ENCODE measurements at places on chromosomes 5 and 9.

DNA sequence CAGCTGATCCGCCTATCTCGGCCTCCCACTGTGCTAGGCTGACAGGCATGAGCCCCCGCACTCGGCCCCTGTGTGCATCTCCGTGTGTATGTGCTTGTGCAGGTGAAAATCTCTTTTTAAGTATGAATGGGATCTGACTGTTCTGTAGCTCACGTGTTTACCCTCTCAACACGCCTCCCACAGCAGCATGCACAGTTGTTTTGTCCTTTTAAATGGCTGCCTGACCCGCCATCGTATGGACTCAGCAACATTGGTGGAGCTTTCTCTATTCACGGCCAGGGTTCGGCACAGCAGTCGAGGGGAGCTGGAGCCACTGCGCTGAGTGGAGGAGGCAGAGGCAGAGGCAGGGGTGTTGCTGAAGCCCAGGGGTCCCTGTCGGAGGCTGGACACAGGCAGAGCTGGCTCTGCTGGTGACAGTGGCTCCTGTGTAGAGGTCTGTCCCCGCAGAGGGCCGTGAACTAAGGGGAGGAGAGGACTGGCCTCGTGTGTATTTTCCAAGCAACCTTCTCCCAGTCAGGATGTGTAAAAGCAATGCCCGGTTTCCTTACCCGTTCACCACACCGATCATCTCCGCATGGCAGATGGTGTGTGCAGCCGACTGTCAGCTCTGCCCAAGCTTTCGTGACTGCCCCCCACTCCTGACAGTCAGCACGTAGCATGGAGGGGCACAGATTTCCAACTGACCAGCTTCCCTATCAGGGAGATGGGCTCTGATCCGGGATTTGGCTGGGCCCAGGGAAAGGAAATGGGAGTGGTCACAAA lies 37.3 kb downstream of the MRPL36 start:
- no peak for DNase-seq

- no peak for DNase-seq
These were observed 4.8 kb downstream of the ZNF483 start for GRCh38 chr9:111529787-111530186.

DNA sequence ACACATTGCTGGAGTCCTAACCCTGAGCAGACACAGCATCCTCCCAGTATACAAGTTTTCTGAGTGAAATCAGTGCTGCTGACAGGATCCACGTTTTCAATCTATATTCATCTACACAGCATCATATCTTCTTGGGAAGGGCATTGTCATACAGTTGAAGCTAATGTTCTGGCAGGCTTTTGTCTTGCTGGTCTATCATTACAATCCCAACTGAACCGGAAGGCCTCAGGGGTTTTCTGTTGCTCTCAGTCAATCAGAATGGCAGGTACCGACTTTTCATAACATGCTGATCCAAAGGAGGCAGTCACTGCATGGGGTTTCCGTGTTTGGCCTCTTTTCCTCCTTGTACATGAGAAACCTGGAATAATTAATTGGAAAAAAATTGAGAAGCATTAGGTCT lies 2118.8 kb upstream of the WWC1 start:
- DNase-seq: no peak

GRCh38 chr9:79352322-79352721 lies 219.4 kb upstream of the TLE4 start:
- no peak for DNase-seq

DNA sequence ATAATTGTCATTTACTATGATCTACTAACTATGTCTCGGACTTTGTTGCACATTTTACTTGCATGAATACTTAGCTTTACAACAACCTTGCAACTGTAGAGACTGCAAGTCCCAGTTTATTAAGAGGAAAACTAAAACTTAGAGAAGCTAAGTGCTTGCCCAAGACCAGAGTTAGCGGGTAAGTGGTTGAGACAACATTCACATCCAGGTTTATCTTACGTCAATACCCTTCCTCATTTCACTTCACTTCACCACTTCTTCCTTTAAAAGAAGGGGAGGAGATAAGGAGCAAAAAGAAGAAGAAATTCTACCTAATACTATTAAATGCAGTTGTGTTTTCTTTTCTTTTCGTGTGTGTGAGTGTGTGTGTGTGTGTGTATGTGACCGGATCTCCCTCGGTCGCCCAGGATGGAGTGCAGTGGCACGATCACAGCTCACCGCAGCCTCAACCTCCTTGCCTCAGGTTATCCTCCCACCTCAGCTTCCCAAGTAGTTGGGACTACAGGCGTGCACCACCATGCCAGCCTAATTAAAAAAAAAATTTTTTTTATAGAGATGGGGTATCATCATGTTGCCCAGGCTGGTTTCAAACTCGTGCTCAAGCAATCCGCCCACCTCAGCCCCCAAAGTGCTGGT lies 37.4 kb downstream of the MEGF9 start:
- DNase-seq: no peak

DNA sequence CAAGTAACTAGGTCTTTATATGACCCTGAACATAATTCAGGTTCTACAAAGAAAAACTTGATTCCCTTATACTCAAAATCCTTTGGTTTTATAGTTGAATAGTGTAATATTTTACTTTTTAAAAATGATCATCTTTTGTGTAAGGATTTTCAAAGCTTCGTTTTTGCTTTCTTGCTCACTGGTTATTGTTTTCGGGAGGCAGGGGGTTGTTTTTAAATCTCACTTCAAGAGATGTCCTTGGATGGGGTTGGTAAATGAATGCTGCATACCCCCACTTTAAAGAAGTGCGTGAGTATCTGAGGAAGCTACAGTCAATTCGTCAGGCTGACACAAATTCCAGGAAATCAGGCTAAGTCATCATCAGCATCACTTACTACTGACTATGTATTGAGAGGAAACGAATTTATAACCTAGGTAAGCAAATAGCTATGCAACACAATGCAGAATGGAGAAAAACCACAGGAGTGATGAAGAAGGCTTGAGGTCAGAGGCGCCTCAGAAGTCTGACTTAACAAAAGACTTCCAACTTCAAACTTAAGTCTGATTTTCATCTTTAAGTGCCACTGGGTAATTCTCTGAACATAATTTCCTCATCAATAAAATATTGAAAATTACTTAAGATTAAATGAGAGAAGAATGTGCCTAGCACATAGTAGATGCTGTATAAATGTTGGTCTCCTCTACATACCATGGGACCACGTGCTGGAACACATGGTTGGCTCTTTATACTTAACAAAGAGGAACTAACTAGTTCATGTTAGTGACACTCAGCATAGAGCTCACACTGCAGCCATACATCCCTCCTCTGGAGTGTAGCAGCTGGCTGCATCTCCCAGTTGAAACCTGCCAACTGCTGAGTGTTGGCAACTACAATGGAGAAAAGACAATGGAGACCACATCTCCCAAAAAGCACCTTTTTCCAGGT lies 106.0 kb upstream of the KIF2A start:
- no peak for DNase-seq

DNA sequence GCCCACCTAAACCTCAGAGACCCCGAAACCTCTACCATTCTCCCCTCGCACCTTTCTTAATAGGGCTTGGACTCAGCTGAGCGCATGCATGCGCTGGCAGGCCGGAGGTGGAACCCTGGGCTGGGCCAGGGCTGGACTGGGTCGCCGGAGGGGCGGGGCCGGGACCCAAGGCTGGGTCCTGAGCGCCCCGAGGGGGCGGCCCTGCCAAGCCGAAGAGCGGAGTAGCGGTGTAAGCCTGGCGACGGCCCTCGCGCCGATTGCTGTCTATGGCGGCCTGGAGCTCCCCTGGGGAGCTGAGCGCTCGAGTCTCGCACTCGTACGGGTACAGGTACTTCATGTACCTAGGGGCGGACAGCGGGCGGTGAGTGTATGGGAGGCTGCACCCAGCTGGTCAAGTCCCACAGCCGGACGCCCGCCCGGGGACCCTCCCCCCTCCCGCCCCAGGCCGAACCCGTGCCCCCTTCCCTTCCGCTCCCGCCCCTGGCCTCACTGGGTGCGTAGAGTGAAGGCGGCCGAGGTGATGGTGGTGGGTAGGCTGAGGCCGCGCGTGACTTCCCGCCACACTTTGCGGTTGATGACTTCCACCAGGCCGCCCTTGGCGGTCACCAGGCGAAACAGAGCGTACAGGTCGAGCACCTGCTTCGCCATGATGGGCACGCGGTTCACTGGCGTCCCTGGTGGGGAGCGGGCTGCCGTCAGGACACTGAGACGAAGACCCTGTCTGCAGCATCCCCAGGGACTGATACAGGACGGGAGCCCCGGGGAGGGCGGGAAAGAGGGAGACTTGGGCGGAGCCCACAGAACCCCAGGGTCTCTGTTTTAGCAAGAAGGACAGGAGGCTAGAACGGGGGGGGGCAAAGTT lies 3.3 kb upstream of the DCTN3 start:
- no peak for DNase-seq

GRCh38 chr5:72237415-72237814 lies 82.6 kb downstream of the MRPS27 start:
- no peak for DNase-seq

- DNase-seq: no peak
These were observed 32.4 kb upstream of the C5orf24 start for GRCh38 chr5:134813407-134813806.

DNA sequence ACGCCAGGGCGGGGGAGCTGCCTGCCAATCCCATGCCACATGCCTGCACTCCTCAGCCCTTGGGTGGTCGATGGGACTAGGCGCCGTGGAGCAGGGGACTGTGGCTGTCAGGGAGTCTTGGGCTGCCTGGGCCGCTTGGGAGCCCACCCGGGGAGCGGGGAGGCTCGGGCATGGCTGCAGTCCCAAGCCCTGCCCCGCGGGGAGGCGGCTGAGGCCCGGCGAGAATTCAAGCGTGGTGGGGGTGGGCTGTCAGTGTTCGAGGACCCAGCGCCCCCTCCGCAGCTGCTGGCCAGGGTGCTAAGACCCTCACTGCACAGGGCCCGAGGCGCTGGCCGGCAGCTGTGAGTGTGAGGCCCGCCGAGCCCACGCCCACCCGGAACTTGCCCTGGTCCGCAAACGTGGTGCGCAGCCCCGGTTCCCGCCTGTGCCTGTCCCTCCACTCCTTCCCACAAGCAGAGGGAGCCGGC lies 83.2 kb upstream of the DMRTA1 start:
- DNase-seq: no peak
